ENCODE measurements at places on chromosomes 5 and 9.

DNA sequence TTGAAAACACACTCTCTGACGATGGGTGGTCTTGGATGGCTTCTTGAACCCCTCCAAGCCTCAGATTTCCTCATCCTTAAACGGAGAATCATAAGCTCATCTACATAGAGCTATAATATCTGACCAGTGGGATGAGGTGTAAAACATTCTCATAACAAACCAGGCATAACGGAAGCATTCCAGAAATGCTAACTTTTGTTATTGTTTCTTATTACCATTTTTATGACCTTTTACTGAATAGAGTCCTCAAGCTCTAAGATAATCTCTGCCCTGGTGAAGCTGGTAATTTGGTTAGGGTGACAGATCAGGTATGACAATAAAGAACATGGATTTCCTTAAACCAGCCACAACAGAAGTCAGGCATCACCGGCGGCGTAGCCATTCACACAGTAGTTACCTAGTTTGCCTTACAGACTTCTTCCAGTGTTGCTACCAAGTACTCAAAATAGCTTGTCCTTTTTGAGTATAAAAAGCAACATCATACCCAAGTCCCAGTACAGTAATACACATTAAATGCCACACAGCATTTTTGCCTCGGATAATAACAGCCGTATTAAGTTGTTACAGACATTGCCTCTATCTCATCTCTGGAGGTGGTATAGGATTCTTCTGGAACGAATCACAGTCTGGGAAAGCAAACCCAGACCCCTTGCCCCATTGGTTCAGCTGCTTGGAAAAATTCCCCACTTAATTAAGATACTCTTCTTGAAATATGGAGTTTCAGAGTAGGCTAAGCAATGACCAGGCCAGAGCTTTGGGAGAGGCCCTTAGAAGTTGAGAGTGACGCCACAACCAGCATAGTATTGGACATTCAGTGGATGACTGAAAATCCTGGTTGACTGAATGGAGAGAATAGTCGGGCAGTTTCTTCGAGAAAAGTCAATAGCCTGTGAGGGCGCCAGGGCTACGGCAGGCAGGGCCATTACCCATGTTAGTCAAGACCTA is 252.5 kb downstream of the SLIT3 start:
- DNase-seq = no peak

GRCh38 chr9:134929193-134930158 is 11.8 kb upstream of the FCN1 start:
- no peak for DNase-seq

DNA sequence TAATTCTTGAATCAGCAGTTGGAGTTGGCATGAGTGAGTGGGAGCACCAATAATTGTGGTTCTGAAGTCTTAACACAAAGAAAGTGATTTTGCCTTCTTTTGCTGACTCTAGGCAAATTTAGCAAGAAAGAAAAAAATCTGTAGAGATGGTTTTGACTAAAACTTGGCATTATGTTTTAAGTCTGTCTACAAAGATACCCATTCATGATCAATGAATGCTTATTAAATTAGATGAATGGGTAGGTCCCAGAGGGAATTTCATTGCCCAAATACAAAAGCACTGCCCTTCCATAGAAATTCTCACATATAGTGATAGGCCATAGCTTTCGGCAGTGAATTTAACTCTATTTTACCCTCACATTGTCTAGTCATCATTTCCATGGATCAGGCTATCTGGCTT is 428.6 kb upstream of the ADAMTSL1 start:
- DNase-seq = no peak

GRCh38 chr5:54177058-54177457 is 133.3 kb downstream of the ARL15 start:
- DNase-seq = no peak

GRCh38 chr9:135167849-135168655 is 80.6 kb downstream of the OLFM1 start:
- no peak for DNase-seq

DNA sequence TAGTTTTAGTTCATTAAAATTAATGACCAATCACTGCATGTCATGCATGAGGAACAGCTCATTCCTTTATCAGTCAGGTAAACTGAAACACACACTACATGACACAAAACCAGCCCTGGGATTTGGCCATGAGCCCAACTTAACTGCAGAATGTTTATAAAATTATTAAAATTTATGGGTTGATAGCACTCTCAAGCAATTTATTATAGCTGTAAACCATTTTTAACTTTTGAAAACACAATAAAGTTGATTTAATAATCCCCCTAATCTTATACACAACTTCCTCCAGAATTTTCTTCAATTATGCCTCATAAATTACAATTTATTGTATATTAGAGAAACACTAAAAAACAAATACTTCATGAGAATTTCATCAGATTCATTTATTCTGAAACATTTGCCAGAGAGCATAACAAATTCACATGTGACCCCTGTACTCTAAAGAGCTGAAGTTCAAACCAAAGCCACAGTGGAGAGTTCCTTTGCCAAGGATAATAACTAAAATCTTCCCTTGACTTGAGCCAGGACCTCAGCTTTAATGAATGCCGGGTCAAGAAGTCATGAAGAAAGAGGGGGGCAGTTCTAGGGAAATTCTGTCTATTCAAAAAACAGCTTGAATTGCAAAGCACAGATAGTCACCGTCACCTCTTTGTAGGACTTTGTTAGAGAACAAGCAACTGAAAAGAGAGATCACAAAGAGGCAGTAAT is 763.7 kb upstream of the GRAMD2B start:
- DNase-seq = peak; percentile 29

DNA sequence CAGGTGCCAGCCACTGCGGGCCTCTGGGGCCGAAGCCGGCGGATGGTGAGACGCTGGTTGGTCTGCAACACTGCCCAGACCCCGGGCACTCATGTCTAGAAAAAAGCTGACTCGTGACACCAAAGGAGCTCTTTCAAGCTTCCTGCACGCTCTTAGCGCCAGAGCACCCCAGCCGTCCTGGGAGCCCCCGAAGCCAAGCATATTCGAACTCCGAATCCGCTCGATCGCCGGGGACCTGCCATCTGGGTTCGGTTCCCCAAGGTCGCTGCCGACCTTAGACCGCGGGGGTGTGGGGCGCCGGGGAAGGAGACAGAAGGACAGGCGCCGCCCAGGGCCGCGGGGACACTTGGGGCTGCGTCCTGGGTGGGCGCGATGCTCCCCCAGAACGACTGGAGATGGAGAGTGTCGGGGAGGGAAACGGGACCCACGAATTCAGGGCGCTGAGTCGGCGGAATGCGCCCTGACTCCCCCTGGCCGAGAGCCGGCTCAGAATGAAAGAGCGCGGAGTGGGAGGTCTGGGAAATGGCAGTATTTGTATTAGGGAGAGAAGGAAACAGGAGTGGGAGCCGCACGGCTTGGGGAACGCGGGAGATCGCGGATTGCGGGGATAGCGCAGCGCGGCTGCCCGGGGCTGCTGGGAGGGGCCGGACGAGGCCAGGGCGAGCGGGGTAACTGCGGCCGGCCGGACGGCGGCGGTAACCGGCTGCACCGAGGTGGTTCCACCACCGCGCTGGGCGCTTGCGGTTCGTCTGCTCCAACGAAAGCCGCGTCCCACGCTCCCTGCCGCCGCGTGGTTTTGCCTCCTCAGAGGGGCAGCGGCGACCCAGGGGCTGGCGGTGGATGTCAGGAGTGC is 20.1 kb upstream of the MARCHF6 start:
- peak; percentile 47 for DNase-seq
